ENCODE measurements at places on chromosomes 12 and 14. TPM values are rescaled to one million over a fixed set of nuclear protein-coding genes. Genes with fewer than 3 reads are reported as not detected.

PNN gene
- 30.9 TPM for total RNA-seq

GRCh38 chr14:33676135-33676566 is 274.7 kb downstream of the EGLN3 start:
- DNase-seq, result peak; percentile 60
- no peak overlapping the region for H3K27ac ChIP-seq
- no peaks in the 10 kb centered on the region for H3K4me1 ChIP-seq
- no peak overlapping the region for H3K4me3 ChIP-seq
- H3K27me3 ChIP-seq, result no peaks in the 10 kb centered on the region

DNA sequence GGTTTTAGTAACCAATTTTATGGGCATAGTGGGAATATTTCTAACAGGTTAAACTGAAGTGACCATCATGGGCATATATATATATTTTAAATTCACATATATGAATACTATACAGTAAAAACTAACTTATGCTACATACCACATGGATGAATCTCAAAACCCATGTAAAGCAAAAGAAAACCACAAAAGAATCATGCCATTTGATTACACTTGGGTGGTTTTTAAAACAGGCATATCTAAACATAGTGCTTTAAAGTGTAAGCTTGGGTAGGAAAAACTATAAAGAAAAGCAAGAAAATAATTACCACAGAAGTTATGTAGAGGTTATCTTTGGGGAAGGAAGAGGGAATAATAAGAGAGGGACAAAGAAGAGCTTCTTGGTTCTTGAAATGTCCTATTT is 326.1 kb downstream of the NAV3 start:
- no peak overlapping the region for H3K4me3 ChIP-seq
- DNase-seq, result no peak

- H3K4me3 ChIP-seq, result no peak overlapping the region
- H3K27me3 ChIP-seq, result no peaks in the 10 kb centered on the region
- DNase-seq, result no peak
- no peaks in the 10 kb centered on the region for H3K36me3 ChIP-seq
- H3K27ac ChIP-seq, result no peak overlapping the region
Observed at GRCh38 chr12:116116650-116117424, 160.7 kb downstream of the MED13L start.

DNA sequence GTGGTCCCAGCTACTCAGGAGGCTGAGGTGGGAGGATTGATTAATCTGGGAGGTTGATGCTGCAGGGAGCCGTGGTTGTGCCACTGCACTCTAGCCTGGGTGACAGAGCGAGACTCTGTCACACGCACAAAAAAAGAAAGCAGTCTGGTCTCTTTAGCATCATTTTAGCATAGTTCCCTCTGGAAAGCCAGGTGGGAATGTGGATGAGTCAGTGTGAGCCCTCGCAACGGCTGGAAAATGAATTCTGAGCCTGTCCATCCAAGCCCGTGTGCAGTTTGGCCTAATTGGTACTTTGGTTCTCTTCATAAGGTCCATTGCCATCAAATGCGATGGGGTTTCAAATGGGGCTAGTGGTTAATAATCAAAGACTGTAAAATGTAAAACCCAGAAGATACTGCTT is 2.4 kb downstream of the MYL2 start:
- no peaks in the 10 kb centered on the region for H3K4me1 ChIP-seq
- DNase-seq, result no peak
- no peaks in the 10 kb centered on the region for H3K27me3 ChIP-seq
- no peaks in the 10 kb centered on the region for H3K36me3 ChIP-seq
- H3K27ac ChIP-seq, result peak overlapping the region; percentile 64
- H3K4me3 ChIP-seq, result no peak overlapping the region

GRCh38 chr14:87888136-87888999 is 104.6 kb downstream of the GALC start:
- H3K4me3 ChIP-seq, result no peak overlapping the region
- peak; percentile 12 for DNase-seq
- H3K27ac ChIP-seq, result no peak overlapping the region
- H3K4me1 ChIP-seq, result no peaks in the 10 kb centered on the region
- H3K27me3 ChIP-seq, result no peaks in the 10 kb centered on the region

LRRC9 gene
- total RNA-seq, result 0.13 TPM

- no peak overlapping the region for H3K27ac ChIP-seq
- DNase-seq, result no peak
- no peaks in the 10 kb centered on the region for H3K27me3 ChIP-seq
- H3K36me3 ChIP-seq, result no peaks in the 10 kb centered on the region
Observed at GRCh38 chr12:85188619-85189018, 91.4 kb upstream of the ALX1 start.

- no peak overlapping the region for H3K4me3 ChIP-seq
- no peak for DNase-seq
- no peaks in the 10 kb centered on the region for H3K4me1 ChIP-seq
- H3K36me3 ChIP-seq, result no peaks in the 10 kb centered on the region
- no peak overlapping the region for H3K27ac ChIP-seq
Observed at GRCh38 chr12:87793131-87793530, 236.1 kb downstream of the C12orf50 start.
